Activated T-cell treated with anti-CD3 and anti-CD28 coated beads, Interleukin-2, amount 50 U/mL, for 72 hours (primary cell): ENCODE measurements at places on chromosomes 1 and 21. TPM values are rescaled to one million over a fixed set of nuclear protein-coding genes. Genes with fewer than 3 reads are reported as not detected.

The CORT gene
- not detected for total RNA-seq

The MYBPH gene
- total RNA-seq = not detected

The CRNN gene
- not detected for total RNA-seq

The SPATA1 gene
- total RNA-seq = 2.3 TPM

The KDF1 gene
- total RNA-seq = 1.1 TPM

The ARV1 gene
- total RNA-seq = 16.0 TPM

DNA sequence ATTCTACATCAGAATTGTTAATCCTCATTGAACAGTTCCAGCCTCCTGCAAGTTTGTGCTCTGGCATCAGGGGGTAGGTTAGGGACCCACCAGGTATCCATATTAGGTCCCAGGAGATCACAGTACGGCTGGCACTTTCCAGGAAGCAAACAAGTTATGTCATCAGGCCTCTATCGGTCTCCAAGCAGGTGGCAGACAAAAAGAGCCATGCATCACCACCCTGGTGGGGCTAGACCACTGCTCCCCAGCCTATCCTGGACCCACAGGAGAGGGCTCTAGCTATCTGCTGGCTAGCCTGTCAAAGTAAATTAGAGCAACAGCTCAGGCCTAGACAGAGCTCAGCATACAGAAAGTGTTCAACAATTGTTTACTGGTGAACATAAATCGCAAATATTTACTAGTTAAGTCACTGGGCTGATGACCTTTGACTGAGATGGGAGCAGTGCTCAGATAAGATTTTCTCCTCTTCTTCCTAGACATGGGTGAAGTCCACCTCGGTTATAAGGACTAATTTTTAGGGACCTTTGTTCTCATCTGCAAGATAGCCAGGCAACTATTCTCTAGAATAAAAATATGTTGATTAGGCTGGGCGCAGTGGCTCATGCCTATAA lies 6.4 kb downstream of the NUAK2 start:
- DNase-seq = no peak

- DNase-seq = no peak
Observed at GRCh38 chr1:167504467-167504827, 13.9 kb downstream of the CD247 start.

- no peak for DNase-seq
Observed at GRCh38 chr1:143699115-143699514, 272.7 kb downstream of the FAM72C start.

DNA sequence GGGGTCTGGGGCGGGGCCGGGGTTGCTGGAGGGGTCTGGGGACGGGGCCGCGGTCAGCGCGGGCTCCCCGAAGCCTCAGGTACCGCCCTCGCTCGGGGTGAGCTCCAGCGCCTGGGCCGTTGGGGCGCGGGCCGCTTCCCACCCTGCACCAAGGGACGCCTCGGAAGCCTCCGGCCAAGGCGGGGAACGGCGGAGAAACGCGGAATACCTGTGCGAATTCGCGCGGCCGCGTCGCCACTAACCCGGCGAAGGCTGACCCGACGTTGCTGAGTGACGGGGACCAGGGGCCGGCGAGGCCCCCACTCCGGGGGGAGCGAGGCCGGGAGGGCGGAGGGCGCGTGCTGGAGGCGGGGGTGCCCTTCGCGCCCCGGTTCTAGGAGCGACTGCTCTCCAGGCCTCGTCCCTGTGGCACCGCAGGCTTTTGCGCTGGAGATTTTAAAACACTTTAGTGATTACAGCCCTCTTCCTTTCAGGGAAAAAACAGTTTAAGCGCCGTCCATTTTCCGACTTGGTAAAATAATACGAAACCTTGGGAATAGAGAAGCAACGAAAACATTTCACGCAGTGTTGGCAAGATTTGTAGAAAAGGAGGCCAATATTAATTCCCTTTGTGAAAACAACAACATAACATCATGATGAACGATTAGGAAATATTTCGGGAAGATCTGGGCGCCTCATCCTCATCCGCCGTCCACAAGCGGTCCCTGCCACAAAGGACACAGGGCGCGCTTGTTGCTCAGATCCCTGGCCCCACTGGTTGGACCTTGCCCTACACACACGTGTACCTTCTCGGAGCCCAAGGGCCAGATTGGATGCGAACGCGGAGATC lies 971 bp upstream of the GNG4 start:
- DNase-seq = peak; percentile 27

DNA sequence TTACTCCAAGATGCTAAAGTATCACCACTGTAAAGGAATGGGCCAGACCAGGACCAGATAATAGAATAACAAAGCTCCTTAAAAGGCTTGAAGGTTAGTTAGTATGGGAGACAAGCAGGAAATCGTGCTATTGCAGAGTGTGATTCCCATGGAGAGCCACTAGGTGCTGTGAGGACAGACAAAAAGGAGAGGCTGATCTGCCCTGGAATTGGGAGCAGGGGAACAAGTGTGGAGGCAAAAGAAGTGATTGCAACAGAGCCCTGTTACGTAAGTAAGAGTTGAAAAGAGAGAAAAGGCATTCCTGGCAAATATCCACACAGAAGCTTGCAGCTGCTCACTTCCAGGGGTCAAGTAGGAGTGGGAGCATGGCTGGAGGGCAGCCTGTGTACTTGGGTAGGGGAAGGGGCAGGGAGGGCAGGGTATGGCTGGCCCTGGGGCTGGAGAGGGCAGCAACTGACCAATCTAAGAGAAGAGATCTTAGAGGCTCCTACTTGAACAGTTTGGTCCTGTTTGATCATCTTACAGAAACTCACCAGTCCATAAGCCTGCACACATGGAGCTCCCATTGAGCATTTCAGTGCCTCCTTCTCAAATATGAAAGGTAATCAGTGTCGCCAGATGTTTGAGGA lies 207.7 kb upstream of the GJB5 start:
- DNase-seq = no peak

DNA sequence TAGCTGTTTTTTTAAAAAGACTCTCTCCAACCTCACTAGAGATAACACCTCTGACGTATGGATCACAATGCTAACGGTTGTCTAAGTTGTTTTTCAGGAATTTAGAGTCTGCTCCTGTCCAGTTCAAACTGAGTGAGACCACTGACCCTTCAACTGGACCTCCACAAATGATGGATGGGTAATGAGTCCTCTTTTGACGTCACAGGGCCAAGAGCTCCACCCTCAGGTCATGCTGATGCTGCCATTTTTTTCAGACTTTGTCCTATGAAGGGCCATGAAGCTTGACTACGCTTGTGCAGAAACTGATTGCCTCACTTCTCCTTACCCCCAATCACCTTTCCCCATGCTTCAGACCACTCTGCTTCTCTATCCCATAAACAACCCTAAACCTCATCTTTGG lies 16.6 kb downstream of the GRIK3 start:
- no peak for DNase-seq

- no peak for DNase-seq
Observed at GRCh38 chr1:107877092-107877491, 87.9 kb downstream of the VAV3 start.

GRCh38 chr1:161725908-161726472 lies 4.6 kb downstream of the FCRLB start:
- peak; percentile 32 for DNase-seq
